ENCODE measurements at places on chromosomes 13 and 19.
A peak's percentile ranks its signal among the peaks of the same experiment; 100 is the strongest.

- H3K27me3 ChIP-seq: no peaks in the 10 kb centered on the region
- peak; percentile 80 for DNase-seq
- no peak overlapping the region for H3K27ac ChIP-seq
- H3K36me3 ChIP-seq: peaks cover 11% of the 10 kb centered on the region
- H3K4me1 ChIP-seq: no peaks in the 10 kb centered on the region
Measured at GRCh38 chr19:45059258-45059965, 16.9 kb downstream of the ZNF296 start.

- no peaks in the 10 kb centered on the region for H3K27me3 ChIP-seq
- peak overlapping the region; percentile 60 for H3K27ac ChIP-seq
- DNase-seq: peak; percentile 32
- peaks cover 54% of the 10 kb centered on the region for H3K4me1 ChIP-seq
Measured at GRCh38 chr19:46904114-46905060, 43.6 kb downstream of the ARHGAP35 start.

DNA sequence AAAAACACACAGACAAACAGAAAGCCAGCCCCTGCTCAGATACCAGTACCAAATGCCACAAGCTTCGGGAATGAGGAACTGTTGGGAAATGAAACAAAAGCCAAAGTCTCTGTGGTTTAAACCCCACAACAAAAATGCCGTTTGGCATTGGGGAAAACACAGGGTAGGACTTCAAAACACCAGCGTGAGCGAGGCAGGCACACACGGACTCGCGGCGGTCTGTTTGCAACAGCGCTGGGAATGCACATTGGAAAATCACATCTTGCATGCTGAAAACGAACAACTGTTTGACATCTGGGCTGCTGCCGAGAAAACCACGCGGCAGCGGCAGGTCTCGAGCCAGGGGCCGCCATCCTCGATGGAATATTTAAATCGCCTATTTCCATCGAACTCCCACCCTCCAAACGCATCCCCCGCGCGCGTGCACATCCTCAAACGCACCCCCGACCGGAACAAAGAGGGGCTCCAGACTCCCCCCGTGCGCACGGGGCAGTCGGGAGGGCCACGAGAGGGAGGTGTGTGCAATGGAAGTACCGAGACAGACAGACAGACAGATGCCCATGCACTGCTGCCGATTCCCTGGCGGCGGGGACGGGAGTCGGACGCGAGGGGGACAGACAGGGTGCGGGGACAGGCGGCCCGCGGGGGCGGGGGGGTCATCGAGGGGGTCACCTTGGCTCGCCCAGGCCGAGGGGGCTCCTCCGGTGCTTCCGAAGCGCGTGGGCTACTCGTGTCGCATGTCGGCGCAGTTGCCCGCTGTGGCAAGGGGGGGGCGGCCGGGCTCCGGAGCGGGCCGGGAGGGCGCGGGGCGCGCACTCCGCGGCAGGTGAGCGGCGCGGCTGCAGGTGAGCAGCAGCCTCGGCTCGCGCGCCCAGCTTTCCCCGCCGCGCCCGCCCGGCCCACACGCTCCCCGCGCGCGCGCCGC is at the start of gene GPR12:
Gene GPR12, minus strand, starts transcription at position 880 of the 925 bp plus-strand sequence. CDS start 959 bp downstream, outside the sequence.
- H3K36me3 ChIP-seq: no peaks in the 10 kb centered on the region
- H3K4me1 ChIP-seq: no peaks in the 10 kb centered on the region
- peak within 1 kb of the TSS; percentile 57 for H3K4me3 ChIP-seq
- peaks cover 13% of the 10 kb centered on the region for H3K27me3 ChIP-seq
- no peak for DNase-seq

GRCh38 chr19:1943661-1944087 is 2.7 kb downstream of the CSNK1G2 start:
- H3K27ac ChIP-seq: no peak overlapping the region
- H3K36me3 ChIP-seq: no peaks in the 10 kb centered on the region
- peaks cover 15% of the 10 kb centered on the region for H3K4me1 ChIP-seq
- no peaks in the 10 kb centered on the region for H3K27me3 ChIP-seq
- no peak for DNase-seq
- H3K4me3 ChIP-seq: no peak overlapping the region

DNA sequence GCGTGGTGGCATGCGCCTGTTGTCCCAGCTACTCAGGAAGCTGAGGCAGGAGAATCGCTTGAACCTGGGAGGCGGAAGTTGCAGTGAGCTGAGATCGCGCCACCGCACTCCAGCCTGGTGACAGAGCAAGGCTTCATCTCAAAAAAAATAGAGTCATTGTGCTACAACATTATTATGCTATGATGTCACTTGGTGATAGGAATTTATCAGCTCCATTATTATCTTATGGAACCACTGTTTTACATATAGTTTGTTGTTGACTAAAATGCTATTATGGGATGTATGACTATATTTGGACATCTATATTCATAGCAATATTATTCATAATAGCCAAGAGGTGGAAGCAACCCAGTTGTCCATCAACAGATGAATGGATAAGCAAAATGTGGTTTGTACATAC is 26.4 kb upstream of the SLC7A1 start:
- no peaks in the 10 kb centered on the region for H3K4me1 ChIP-seq
- no peak for DNase-seq
- H3K4me3 ChIP-seq: no peak overlapping the region
- no peaks in the 10 kb centered on the region for H3K36me3 ChIP-seq
- no peaks in the 10 kb centered on the region for H3K27me3 ChIP-seq

GRCh38 chr19:41321600-41322270 is 11.8 kb downstream of the CCDC97 start:
- H3K27ac ChIP-seq: peak overlapping the region; percentile 72
- H3K4me1 ChIP-seq: peaks cover 40% of the 10 kb centered on the region
- H3K4me3 ChIP-seq: no peak overlapping the region
- DNase-seq: peak; percentile 73

DNA sequence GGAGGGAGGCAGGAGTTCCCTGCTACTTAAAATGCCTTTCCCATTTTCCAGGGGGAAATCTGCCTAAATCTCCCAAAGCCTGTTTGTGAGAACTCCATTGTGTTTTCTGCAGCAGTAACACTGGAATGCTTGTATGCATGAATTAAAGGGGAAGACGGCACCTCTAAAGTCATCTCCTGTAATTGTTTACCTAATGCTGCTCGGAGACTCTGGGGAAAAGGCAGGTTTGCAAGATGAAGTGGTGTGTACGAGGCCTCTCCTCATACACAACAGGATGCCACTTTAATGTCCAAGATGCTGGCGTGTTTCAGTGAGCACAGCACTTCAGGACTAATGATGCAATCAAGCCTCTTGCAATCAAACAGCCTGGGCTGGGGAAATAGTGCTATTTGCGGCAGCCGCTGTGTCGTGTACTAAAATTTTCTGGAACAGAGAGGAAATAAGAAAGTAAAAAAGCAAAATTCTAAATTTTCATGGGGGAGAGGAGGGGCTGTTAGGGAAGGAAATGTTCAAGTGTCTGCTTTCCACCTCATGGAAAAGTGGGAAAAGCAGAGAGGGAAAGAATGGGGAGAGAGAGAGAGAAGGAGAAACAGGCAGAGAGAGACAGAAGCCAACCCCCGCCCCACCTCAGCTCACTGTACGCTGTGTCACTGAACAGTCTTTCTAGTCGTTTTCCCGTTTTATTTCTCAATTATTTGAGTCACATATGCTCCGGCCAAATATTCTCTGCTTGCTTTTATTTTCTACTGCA is 32.9 kb downstream of the TSHZ3 start:
- peaks cover 13% of the 10 kb centered on the region for H3K4me1 ChIP-seq
- no peaks in the 10 kb centered on the region for H3K27me3 ChIP-seq
- H3K36me3 ChIP-seq: no peaks in the 10 kb centered on the region

- H3K36me3 ChIP-seq: no peaks in the 10 kb centered on the region
- no peak overlapping the region for H3K27ac ChIP-seq
- H3K4me3 ChIP-seq: peak overlapping the region; percentile 39
- H3K4me1 ChIP-seq: no peaks in the 10 kb centered on the region
Measured at GRCh38 chr13:41428155-41428554, 29.2 kb upstream of the RGCC start.

DNA sequence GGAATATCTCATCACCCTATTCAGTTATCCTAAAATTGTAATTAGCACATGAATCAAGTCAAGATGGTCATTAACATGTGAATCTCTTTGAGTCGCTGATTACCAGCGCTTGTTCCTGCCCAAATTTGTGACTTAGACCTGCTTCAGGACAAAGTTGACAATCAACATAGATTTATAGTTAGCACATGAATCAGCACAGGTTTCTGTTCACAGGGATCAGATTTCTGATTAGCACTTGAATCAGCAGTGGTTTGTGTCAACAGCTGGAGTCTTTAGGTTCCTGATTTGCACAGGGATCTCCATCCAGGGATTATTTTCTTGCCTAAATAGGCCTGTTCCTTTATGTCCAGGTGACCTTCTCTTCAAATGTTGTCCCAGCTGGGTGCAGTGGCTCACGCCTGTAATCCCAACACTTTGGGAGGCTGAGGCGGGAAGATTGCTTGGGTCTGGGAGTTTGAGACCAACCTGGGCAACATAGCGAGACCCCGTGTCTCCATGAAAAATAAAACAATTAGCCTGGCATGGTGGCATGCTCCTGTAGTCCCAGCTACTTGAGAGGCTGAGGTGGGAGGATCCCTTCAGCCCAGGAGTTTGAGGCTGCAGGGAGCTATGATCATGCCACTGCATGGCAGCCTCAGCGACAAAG is 3.8 kb upstream of the LRFN3 start:
- H3K4me1 ChIP-seq: peaks cover 17% of the 10 kb centered on the region
- H3K36me3 ChIP-seq: no peaks in the 10 kb centered on the region
- peak overlapping the region; percentile 62 for H3K27ac ChIP-seq
- H3K4me3 ChIP-seq: peak overlapping the region; percentile 54
- no peaks in the 10 kb centered on the region for H3K27me3 ChIP-seq

GRCh38 chr13:40662866-40663265 is 3.6 kb downstream of the FOXO1 start:
- H3K27me3 ChIP-seq: no peaks in the 10 kb centered on the region
- H3K27ac ChIP-seq: peak overlapping the region; percentile 99
- H3K36me3 ChIP-seq: no peaks in the 10 kb centered on the region
- H3K4me1 ChIP-seq: peaks cover 44% of the 10 kb centered on the region
- DNase-seq: no peak

DNA sequence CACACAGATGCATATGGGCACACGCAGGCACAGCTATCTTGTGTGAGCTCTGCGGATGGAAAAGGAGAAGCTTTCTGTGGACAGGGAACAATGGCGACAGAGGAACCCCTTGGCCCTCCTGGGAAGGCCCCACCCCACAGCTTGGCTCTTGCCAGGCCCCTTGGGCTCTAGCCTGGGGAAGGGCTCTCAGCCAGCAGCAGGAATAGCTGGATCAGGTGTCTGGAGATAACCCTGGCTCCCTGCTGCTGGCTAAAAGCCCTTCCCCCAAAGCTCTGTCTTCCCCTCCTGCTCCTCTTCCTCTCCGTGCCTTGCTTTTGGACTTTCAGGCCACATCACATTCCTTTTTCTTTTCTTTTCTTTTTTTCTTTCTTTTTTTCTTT is 24.3 kb downstream of the CEBPA start:
- no peak overlapping the region for H3K4me3 ChIP-seq
- H3K27me3 ChIP-seq: no peaks in the 10 kb centered on the region
- no peak for DNase-seq

DNA sequence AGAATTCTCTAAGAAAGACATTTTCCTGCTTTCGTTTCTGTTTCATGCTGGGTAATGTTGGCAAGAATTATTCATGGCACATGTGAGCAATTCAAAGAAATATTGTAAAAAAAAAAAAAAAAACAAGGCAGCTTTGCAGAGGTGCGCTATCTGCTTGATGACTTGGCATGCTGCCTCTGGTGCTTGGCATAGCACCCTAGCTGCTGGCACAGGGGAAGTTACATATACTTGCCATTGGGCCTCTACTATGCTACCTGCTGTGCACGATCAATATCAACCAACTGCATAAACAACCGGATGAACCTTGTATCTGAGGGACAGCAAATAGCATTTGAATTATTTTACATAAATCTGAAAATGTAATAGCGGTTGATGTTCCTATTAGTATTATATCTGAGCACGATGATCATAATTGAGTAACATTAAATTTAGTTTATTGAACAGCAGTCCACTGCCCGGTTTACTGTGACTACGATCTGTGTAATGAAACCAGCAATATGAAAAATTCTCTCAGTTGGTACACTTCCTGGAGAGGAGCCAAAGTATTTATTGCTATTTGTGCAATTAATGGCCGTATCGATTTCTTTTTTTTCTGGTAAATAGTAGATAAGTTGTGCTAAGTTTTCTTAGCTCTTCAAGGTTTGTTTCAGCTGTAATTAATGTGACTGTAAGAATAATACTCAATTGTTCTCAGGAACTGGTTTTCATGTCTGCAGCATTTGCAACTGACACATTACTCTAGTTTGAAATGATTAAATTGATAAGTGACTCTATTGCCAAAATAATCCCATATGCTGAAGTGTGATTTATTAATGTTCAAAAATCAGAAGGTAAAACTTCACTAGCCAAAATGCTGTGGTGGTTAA is 717.3 kb downstream of the DACH1 start:
- no peak overlapping the region for H3K27ac ChIP-seq
- H3K4me3 ChIP-seq: no peak overlapping the region
- H3K4me1 ChIP-seq: no peaks in the 10 kb centered on the region
- H3K36me3 ChIP-seq: no peaks in the 10 kb centered on the region
